ENCODE measurements at places on chromosomes 7 and 10. TPM values are rescaled to one million over a fixed set of nuclear protein-coding genes. Genes with fewer than 3 reads are reported as not detected.

Gene TFPI2
- 6.0 TPM for total RNA-seq

Gene ELFN1
- total RNA-seq, result 0.65 TPM

Gene TLX1
- total RNA-seq, result not detected

Gene PAX2
- total RNA-seq, result not detected

DNA sequence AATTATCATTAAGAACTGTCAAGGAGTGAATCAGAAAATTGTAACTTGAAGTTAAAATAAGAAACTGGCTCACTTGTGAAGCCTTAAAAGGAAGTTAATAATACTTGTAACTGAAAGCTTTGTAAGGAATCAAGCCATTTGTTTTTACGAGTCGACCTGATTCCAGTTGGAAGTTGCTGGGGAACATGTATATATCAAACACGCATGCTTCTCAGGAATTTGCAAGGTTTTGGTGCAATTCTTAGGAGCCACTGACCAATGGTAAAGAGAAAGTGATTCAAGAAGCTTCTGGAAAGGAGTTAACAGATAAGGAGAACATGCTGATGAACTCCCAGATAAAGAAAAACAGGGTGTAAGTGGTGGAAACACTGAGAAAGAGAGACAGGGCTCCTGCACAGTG is 56.4 kb downstream of the ETV1 start:
- no peak for DNase-seq

GRCh38 chr10:27822301-27822700 is 76.7 kb upstream of the MKX start:
- no peak for DNase-seq

All from chondrocyte (in vitro differentiated cells).